ENCODE measurements at places on chromosomes 13 and 19.

DNA sequence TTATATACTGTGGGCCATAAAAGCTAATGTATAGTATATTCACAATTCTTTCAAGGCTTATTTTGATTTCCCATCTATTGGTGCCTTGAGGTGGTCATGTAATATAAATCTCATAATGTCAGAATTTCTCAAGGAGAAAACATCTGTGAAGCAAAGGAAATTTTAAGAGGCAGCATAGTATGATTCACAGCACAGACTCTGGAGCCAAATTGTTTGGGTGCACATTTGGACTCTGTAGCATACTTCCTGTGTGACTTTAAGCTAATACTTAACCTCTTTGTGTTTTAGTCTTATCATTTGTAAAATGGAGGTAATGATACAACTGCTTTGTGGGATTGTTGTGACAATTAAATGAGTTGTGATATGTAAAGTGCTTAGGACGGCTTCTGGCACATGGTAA is 67.6 kb downstream of the PIBF1 start:
- no peak for DNase-seq

- DNase-seq = no peak
Observed at GRCh38 chr13:105545811-105546210, 989.7 kb downstream of the EFNB2 start.

DNA sequence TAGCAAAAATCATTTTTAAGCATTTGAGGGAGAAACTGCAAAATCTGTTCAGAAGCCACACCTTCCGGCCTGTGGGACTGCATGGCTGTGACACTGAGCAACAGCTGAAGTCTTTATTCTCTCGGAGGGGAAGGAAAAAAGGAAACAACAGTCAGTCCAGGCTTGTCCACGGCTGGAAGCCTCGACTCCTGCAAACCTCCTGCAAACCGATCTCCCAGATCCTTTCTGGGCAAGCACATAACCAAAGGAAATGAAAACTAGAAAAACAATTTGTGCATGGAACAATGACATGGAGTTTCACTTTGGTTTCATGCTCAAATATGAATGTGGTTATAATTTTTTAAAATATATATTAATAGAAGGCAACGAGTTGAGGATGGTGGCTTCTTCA is 1.0 kb downstream of the COL4A1 start:
- DNase-seq = no peak

GRCh38 chr19:10854350-10855089 is 6.3 kb downstream of the C19orf38 start:
- no peak for DNase-seq

GRCh38 chr19:37907735-37908455 is 887 bp downstream of the SIPA1L3 start:
- DNase-seq = no peak

GRCh38 chr13:51934461-51935087 is 72.8 kb downstream of the CCDC70 start:
- DNase-seq = no peak

- no peak for DNase-seq
Observed at GRCh38 chr13:28636069-28636468, 22.9 kb upstream of the POMP start.

GRCh38 chr13:109348519-109349258 is 437.7 kb downstream of the IRS2 start:
- DNase-seq = no peak

DNA sequence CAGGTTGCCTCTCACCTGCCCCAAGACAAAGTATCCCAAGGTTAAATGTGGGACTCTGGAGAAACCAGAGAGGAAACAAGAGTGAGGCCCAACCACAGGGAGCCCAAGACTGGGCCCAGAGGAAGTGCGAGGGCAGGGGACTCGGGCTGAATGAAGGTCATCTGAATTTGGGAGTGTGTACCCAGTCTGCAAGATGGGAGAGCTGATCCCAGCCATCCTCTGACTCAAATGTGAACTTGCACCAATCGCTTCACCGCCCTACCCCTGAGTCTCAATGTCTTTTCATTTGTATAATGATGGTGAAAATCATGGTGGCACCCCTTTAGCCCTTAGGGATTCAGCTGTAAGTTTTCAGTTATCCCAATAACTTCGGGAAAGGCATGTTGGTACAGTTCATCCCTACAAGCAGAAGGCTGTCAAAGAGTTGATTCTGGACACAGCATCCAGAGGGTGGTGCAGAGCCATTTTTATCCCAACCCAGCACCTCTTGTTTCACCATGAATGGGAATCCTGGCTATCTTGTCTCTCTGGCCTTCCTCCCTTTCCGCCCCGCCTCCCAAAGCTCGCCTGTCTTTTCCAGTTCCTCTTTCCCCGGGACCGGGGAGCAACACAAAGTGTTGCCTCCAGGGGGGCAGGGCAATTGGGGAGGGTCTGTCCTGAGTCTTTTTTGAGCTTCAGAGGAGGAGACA is 123.4 kb downstream of the NUFIP1 start:
- DNase-seq = no peak

GRCh38 chr13:76023652-76024051 is 387.5 kb downstream of the LMO7 start:
- no peak for DNase-seq

Data from T1000 (cell line).